Neural crest cell (in vitro differentiated cells): ENCODE measurements at places on chromosomes 11 and 22. TPM values are rescaled to one million over a fixed set of nuclear protein-coding genes. Genes with fewer than 3 reads are reported as not detected.

DNA sequence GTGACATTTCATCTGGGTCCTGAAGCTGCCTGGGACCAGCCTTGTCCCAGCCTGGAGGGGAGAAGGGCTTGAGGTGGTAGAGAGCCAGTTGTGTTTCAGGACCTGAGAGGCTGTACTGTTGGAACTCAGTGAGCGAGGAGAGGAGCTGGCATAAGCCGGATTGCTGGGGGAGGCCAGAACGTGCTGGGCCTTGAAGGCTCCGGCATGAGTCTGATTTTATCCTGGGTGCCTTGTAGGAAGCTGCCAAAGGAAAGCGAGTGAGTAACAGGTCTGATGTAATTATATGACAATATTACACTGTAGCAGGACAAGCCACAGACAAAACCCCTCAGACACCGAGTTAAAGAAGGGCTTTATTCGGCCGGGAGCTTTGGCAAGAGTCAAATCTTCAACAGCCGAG lies 17.2 kb downstream of the AP2A2 start:
- no peak for DNase-seq

DNA sequence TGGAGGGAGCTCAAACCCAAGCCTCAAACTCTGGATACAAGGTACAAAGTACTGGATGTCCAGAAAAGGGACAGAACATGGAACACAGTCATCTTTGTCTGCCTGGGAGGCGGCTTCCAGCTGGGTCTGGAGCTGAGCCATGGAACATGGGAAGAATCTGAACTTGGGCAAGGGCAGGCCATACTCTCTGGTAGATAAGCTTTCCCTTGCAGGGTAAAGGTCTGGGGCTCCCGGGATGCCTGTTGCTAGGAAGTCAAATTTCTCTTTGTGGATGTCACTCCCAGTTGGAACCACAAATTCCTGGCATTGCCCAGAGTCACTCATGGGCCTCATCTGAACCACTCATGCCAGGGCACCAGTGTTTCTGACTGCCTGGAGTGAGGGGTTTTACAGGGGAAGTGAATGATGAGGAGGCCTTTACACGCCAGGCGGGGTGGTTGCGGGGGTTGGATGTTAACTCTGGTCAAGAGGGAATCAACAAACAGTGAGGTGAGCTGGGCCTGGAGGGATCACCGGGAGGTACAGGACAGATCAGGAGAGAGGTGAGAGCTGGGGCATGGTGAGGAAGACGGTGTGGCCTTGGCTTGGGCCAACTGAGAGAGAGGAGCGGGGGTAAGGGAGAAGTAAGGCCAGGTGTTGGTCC lies 5.7 kb downstream of the FTH1 start:
- DNase-seq: no peak

GRCh38 chr11:22339611-22340010 lies 1.4 kb downstream of the SLC17A6 start:
- no peak for DNase-seq

DNA sequence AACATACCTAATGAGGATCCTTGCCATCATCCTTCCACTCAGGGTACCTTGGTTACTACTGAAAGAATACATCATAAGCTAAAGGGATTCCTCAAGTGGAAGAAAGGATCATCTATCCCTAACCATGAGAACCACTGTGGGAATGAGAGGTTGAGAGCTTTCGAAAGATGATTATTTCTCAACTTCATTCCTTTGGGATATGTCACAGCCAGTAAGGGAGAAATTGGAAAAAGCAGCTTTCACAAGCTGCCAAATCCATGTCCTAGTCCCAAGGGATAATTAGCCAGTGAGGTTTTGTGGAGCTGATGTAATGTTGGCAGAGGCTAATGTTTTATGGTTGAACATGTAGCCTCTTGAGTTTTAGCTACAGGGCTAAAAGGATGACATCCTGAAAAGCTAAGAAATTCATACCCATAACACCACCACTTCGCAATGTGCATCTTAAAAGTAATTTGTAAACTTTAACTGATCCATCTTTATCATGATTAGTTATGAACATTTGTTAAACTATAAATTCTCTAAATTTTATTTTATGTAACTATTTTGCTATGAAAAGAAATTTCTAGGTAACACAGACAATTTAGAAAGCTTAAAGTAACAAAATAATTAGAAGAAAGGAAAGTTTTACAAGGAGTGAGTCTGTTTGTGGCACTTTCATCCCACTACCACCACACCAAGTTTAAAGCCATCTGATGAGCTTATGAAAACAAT lies 123.9 kb downstream of the MRTFA start:
- no peak for DNase-seq

The MPPED2 gene
- total RNA-seq: 3.1 and 3.2 TPM in 2 replicates

- no peak for DNase-seq
These were observed 1340.7 kb downstream of the LRRC4C start for GRCh38 chr11:40118780-40119179.

DNA sequence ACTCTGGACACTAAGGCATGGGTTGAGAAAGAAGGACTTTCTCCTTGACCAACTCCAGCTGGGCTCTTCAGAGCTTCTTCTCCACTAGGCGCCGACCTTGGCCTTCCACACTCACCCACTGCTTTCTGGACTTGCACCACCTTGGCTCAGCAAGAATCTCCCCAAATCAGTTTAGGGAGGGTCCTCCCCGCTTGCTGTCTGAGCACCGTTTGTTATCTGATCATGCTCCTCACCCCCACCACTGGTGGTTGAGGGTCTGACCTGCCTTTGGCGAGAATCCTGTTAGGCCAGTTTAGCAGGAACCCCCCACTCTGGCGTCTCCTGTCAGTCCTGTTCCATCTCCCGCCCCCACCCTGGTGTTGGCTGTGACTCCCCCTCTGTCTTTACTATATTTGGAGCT lies 10.4 kb downstream of the APOL2 start:
- no peak for DNase-seq

The NOL12 gene
- total RNA-seq: 43.3 and 44.5 TPM in 2 replicates

GRCh38 chr11:128893578-128894285 lies 2.6 kb downstream of the KCNJ5 start:
- DNase-seq: no peak

- no peak for DNase-seq
These were observed 36.0 kb downstream of the SYT13 start for GRCh38 chr11:45250035-45250718.

The PRG3 gene
- not detected in 2 replicates for total RNA-seq

GRCh38 chr22:35328472-35328885 lies 28.8 kb downstream of the TOM1 start:
- no peak for DNase-seq

DNA sequence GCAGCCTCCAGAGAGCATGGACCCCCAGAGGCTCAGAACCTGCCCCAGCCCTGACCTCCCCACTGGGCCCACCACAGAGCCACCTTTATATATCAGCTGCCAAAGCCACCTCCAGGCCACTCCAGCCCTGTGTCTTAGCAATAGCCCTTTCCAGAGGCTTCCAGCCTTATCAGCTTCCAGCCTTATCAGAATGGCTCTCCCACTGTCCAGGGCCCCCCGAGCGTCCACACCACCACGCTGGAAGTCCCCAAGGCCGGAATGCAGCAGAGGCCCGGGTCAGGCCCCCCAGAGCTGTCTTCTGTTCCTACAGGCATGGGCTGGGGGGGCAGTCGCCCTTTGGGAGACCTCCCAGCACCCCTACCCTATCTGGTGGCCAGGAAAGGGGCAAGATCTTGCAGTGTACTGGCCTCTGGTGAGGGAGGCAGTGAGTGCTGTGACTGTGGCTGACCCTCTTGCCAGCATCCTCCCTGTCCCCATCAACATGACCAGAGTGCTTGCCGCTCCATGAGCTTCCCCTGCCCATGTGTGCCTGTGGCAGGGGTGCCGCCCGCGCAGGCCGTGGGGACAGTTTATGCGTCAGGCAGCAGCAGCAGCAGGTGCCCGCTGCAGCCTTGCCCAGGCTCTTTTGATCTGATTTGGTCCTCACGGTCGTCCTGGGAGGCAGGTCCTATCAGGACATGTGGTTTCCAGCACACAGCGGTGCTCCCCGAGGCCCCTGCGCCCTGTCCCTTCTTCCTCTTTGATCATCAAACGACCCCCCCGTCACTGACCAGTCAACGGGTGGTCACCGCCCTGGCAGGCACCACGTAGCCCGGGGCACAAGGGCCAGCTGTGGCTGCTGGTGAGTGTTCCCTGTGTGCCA lies 15.9 kb downstream of the OSBPL5 start:
- DNase-seq: no peak
